ENCODE measurements at places on chromosomes 2 and 18. TPM values are rescaled to one million over a fixed set of nuclear protein-coding genes. Genes with fewer than 3 reads are reported as not detected.

Gene KHK
- 5.6 TPM for total RNA-seq

Gene CD226
- 102 TPM for total RNA-seq

Gene FSHR
- not detected for total RNA-seq

Gene TUBA4B
- not detected for total RNA-seq

Gene IL1R2
- 0.88 TPM for total RNA-seq

Gene CD207
- not detected for total RNA-seq

Gene SLC25A12
- total RNA-seq = 28.1 TPM

Gene FARSB
- 20.8 TPM for total RNA-seq

Gene ADD2
- 1.4 TPM for total RNA-seq

DNA sequence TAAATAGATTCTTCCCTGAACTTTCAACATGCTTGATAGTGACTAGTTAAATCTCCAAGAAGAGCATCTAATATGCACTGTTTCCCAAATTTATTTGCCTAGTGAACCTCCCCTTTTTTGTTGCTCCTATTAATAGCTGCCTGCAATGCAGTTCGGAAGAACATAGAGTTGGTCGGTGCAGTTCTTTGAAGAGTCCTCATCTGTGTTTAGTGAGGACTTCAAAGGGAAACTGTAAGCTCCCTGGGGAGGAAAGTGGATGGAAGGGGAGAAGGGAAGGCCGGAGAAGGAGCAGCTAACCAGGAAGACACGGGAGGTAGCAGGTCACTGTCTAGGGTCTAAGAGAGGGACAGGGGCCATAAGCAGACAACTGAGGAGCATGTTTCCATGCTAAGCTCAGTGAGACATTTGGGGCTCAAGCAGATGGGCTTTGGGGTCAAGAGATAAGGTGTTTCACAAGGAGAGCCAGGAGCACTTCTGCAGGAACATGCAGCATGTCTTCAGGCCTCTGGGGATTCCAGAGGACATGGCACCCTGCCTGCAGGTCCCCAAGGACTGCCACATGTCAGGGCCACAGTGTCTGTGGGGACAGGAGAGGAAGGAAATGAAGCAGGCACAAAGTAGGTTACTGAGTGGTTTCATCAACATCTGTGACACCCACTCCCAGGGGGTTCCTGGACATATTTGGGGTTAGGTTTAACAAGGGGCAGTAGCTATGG, 48.7 kb upstream of the ANXA4 start:
- DNase-seq = peak; percentile 47

- DNase-seq = no peak
These were observed 272.5 kb downstream of the ZNF407 start for GRCh38 chr18:74869904-74870863.

- DNase-seq = no peak
These were observed 245.5 kb upstream of the HS6ST1 start for GRCh38 chr2:128564131-128564530.

DNA sequence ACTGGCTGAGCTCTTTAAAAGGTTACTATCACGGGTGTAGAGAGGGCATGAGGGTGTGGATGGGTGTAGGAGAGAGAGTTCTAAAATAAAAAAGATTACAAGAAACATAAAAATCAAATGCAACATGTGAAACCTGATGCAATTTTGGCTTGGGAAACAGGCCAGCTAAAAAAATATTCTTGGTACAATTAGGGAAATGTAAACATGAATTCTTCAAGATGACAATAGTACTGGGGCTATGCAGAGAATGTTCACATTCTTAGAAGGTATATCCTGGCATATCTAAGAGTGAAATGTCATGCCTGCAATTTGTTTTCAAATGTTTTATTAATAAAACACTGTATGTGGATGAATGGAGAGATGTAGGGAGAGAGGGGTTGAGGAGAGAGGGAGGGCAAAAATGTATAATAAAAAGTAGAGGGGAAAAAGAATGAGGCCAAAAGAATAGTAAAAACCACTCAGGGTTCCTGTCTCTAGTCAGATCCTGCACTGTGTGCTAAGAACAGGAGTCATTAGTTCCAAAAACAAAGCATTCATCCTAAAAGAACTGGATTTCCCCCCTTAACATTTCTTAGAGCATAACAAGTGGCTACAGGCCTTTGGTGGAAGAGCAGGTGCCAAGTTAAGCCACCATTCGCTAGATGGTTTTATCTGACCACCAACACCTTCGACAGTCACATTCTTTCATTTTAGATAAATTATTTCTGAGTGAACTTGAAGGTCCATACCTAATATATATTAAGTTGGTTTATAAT, 77.3 kb downstream of the LPIN2 start:
- DNase-seq = no peak

DNA sequence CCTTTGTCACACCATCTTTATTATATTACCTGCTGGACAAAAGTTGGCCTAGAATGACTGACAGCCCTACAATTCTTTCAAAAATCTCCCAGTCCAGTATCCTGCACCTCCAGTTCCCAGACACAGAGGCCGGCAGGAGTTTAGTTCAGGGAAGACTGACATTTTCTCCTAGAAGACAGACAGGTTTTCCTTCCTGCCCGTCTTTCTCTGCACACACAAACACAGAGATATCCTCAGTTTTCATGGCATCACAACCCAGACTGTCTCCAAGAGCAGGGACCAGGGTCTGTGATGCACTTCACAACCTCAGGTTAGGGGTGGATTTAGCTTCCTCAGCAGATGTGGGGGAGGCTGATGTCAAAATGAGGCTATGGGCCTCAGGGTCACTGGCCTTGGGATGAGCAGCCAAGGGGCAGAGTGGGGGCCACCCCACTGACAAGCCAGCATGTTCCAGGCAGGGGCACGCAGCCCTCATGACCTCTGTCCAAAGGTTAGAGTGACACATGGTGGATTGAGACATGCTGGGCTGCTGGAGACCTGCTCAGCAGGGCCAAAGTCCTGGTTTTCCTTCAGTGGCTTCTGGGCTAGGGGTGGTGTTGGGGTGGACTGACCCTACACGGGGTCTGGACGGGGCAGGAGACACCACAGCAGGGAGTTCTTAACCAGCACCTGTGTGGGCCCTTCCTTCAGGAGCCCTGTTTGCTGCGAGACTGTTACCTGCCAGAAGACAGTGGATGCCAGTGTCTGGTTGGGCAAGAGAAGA, 70.5 kb downstream of the SFXN5 start:
- DNase-seq = no peak

DNA sequence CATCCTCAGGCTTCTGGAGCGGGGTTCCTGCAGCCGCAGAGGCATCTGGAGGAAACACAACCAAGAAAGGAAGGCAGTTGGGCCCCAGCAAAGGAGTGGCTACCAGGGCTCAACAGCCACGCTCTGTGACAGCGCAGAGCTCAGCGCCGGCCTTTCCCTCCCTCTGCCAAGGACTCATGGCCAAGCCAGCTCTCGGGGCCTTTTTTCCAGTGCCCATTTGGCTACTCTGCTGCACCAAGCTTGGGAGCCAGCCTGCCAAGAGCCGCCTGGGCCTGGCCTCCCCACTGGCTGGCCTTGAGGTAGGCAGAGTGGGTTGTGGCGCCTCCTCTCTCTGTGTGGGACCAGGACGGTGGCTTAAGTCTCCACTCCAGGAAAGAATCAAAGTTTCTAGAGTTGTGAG, 7.2 kb upstream of the CCDC74A start:
- DNase-seq = no peak

DNA sequence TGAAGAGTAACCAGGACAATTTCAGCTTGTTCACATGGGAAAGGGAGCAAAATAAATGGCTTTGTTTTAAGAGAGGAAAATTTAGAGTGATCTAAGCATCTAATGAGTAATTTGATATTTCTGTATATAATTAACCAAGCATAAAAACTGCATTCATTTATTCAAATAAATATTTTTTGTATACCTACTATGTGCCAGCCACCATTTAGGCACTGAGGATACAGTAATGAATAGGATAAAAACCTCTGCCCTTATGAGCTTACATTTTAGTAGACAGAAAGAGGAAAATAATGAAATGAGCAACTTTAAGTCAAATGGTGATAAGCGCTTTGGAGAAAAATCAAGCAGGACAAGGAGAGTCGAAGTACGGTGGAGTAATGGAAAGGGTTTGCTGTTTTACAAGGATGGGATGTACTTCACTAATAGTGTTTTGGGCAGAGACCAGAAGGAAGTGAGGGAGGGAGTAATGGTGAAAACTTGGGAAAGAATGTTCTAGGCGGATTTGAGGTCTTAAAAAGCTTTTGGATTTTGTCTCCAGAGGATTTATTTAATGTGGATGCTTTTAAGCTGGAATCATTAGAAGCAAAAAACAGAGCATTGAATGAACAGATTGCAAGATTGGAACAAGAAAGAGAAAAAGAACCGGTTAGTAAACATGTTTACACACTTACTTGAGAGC, 17.4 kb downstream of the NDC80 start:
- no peak for DNase-seq

- DNase-seq = peak; percentile 56
These were observed 996 bp downstream of the TGFBRAP1 start for GRCh38 chr2:105328281-105329196.

DNA sequence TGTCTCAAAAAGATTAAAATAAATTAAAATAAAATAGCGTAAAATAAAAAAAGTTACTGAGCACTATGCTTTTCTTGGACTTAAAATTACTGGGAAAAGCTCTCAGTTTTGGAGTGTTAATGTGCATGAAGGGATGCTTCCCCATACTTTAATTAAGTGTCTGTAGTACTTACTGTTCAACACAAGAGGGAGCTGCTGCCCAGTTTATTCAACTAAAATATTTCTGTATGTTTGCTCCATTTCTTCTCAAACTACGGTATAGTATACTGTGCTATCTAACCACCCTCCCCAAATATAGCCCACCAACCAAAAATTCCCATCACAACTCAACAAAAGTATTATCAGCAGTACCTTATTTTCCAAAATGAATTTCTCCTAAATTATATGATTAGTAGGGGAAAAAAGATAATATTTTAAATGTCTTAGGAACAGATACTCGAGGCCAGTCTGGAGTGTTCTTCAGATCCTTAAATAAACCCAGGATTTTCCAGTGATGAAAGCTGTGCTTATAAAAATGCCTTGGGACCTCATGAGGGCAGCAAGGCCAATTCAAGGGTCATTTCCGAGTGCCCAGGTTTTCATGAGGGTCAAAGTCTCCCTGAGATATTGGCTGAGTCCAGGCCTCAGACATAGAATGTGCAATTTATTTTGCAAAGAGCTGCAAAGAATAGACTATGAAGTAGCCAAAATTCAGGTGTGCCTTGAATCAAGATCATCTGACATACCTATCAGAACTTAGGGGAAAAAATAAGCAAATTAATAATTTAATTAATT, 64.1 kb downstream of the CHRNA1 start:
- peak; percentile 29 for DNase-seq

GRCh38 chr2:20451341-20451740, 4.5 kb downstream of the RHOB start:
- DNase-seq = peak; percentile 11

GRCh38 chr18:74613381-74613780, 15.7 kb downstream of the ZNF407 start:
- no peak for DNase-seq

DNA sequence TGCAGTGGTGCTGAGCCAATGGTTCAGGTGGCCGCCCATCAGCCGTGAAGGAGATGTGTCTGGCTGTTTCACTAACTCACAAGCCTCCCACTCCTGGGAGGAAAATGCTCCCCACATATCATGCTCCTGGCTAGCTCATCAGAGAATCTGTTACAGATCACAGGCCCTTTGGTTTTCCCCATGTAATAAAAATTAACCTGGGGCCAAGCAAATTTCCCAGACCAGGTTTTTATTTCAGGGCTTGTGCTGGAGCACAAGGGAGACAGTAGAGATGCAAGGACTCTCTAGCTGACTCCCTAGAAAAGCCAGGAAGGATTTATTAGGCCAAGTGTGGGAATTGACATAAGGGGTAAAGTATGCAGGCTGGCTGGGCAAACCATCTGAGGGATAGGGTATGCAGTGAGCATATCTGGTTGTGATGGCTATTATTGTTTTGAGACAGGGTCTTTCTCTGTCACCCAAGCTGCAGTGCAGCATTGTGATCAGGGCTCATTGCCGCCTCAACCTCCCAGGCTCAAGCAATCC, 40.6 kb upstream of the CCBE1 start:
- no peak for DNase-seq

GRCh38 chr2:238080518-238080917, 19.6 kb upstream of the ESPNL start:
- DNase-seq = no peak

DNA sequence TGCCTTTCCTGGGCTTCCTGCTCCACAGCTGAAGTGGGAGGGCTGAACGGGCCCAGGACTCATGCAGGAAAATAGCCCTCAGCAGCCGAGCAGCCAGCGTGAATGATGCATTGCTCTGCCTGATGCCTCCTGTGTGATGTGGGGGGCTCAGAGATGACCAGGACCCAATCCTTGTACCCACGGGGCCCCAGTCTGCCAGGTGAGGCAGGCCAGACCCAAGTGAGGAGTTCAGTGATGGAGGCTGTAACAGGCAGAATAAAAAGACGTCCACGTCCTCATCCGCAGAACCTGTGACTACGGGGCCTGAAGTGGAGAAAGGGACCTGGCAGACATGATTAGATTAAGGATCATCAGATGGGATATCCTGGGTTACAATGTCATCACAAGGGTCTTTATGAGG, 194.9 kb upstream of the HDAC4 start:
- no peak for DNase-seq

DNA sequence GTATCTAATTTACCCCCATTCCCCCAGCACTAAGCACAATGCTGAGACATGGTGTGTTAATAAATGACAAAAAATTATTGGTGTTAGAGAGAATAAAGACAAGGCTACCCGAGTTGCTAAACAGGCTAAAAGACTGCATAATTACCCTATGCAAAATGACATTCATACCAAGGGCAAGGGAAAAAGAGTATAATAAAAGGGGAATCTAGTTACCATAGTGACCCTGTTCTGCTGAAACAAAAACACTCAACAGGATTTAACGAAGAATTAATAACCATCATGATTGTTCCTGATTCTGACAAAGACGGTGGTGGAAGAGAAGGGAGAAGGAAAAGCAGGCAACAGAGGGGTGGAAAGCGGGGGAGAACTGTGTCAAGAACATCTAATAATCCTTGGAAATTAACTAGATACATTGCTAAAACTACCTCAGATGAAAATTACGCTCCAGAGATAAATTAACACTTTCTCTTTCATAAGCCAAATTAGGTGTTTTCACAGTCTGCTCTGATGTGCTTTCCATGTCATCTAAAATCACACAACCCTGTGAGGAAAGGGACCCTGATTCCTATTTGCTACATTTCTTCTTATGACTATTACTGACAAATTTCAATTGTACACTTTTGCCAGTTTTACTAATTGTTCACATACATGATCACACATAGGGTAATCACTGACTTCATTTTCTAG, 25.5 kb downstream of the TTR start:
- DNase-seq = no peak

DNA sequence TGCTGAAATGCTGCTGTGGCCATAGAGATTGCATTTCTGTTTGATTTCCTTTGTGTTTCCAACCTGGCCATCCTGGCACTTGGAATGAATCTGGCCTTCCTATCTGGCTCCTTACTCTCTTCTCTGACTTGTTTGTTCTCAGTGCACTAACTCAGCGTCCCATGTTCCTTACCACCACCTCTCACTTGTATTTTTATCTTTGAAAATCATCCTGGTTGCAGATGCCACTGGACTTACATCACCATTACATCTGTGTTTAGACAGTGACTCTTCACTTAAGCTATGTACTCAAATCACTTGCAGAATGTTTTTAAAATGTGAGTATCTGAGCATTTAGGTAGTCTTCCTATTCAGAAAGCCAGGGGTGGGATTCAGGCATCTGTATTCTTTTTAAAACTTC, 239.5 kb downstream of the WDR7 start:
- no peak for DNase-seq

Measured in activated CD4-positive, alpha-beta memory T cell treated with anti-CD3 and anti-CD28 coated beads, Interleukin-2, amount 10 ng/mL, durations not matched to agents 7 days and 5 days (primary cell).